ENCODE measurements at places on chromosomes 2 and 18.
A peak's percentile ranks its signal among the peaks of the same experiment; 100 is the strongest.

DNA sequence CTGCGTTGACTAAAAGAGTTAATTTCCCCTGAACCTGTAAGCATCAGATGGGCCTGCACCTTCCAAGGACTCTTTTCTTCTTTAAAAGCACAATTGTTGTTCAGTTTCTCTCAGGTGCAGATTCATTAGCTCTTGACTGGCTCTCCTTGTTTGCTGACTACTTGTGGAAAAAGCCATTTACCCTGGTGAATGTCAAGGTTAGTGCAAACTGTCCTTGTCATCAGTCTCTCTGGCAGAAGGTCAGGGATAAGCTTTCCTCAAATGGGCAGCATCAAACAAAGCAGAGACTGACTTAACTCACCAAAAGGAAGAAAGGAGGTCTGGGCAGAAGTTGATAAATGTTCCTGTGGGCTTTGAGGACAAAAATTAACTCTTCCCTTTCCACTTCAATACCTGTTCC is 922.7 kb downstream of the BCL11A start:
- no peak for DNase-seq

GRCh38 chr18:7207366-7207915 is 23.4 kb upstream of the LRRC30 start:
- DNase-seq = no peak

- no peak for DNase-seq
Measured at GRCh38 chr2:23988371-23988770, 21.5 kb upstream of the MFSD2B start.

GRCh38 chr2:197383825-197384224 is 51.0 kb downstream of the SF3B1 start:
- DNase-seq = no peak

- DNase-seq = no peak
Measured at GRCh38 chr2:219452361-219453317, 18.0 kb downstream of the SPEG start.

DNA sequence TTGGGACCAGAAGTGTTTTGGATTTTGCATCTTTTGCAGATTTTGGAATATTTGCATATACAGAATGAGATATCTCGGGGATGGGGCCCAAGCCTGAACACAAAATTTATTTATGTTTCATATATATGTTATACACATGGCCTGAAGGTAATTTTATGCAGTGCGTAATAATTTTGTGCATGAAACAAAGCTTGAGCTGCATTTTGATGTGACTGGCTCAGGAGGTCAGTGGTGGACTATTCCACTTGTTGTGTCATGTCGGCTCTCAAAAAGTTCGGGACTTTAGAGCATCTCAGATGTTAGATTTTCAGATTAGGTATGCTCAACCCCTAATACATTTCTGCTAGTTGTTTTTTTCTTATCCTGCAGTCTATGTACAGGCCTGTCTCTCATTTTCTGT is 145.4 kb downstream of the FAM210A start:
- no peak for DNase-seq

DNA sequence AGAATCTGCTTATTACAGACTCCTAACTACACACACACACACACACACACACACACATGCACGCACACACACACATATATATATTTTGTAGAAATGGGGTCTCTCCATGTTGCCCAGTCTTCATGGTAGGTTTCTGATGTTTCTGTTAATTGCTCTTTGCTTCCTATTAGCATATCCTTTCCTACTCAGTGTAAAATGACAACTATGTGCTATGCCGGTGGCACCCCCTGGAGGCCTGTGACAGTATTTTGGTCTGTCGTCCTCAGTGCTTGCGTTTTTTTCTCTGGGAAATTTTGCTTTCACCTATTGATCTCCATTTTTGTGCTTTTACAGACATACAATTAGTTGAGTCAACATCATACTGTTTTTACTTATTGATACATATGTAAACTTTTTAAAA is 322.1 kb downstream of the LRRTM1 start:
- DNase-seq = peak; percentile 22

DNA sequence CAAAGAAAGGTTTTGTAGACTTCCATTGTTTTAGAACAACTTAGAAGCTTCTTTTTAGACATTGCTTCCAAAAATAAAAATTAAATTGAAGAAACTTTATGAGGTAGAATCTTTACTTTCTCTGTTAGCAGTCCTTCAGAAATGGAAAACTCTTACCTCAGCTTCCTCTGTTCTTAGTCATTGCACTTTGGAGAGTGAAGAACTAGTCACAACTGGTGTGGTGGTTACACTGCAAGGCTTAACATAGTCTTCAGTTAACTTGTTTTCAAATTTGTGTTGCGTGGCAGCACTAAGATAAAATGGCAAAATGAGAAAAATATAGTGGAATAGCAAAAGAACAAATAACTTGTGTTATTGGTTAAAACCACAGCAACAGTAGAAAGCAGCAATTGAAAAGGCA is 332.6 kb downstream of the KIAA1328 start:
- DNase-seq = no peak

DNA sequence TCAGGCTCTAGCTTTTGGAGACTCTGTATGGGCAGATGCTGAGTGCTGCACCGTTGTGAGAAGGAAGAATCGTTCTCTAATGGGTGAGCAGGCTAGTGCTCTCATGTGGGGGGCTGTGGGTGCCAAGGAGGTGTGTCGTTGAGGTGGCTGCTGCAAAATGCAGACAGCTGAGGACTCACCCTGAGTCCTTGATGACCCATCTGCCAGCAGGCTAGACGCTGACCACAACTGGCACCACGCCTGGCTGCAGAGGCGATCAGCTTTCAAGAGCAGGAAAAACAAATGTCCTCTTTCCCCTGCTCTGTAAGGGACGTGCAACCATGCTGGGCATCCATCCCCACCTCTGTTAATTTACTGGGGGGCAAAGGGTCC is 48.2 kb downstream of the HAUS1 start:
- DNase-seq = no peak
